ENCODE measurements at places on chromosomes 4 and X.

DNA sequence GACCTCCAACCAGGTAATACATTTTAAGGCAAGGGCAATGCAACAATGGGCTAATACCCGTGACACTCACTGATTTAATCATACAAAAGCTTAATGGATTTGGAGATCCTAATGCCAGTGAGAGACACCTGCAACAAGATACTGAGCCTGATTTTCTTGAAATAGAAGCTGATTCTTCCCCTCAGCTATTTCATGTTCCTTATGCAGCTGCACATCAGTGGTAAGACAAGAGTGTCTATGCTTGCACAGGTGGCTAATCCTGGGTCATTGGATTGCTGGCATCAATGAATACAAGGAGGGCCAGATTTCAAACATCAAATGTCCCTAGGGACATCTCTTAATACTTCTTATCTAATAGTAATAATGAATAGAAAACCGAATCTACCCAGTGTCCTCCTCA lies 139.7 kb downstream of the PPARGC1A start:
- no peak for DNase-seq

- DNase-seq: no peak
These were observed 78.3 kb upstream of the IL2 start for GRCh38 chr4:122534776-122535175.

DNA sequence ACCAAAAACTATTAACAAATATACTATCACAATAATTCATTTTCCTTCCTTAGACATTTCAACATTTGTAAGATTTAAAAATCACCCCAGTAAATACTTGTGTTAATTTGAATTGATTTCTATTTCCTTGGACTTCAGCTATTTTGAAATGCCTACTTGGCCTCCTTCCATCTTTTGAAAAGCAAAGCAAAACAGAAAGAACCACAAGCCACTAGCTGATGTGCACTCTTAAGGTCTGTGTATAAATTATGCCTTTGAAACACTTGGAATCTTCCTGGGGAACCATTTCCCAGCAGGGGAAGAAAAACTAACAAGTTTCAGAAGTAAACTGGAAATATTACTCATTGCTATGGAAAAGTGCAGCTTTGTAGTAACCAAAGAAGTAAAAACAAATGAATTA lies 139.8 kb downstream of the CLCN4 start:
- DNase-seq: no peak

DNA sequence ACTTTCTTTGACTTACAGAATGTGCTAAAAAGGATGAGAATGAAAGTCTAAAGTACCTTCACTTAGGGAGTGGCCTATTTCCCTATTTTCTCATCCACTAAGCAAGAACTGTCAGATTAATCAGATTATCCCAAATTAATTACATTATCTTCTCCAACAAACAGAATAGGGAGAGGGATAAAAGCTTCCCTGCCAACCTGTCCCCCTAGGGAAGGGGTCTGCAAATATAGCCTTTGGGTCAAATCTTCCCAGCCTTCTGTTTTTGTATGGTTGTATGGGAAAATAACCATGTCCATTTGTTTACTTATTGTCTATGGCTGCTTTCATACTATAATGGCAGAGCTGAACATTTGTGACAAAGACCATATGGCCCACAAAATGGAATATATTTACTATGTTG lies 57.1 kb upstream of the USP38 start:
- no peak for DNase-seq

DNA sequence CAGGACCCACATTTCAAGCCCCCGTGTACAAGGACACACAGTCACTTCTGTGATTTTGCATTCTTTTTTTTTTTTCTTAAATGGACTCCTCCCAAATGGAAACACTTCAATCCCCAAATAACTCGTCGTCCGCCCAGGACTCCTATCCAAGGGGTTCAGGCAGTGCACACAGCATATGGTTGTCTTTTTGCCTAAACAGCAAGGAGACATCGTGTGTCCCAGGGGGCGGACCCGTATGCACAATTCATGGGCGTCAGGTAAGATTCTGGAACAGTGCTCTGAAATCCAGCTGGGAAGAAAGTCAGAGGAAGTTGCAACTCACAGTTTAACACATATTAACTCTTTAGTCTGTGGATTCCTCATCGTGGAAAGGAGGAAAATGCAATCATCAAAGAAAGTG lies 231.3 kb downstream of the SHOX start:
- no peak for DNase-seq

GRCh38 chr4:169115144-169115896 lies 105.3 kb upstream of the CBR4 start:
- DNase-seq: no peak

- no peak for DNase-seq
These were observed at the start of gene GLOD5 for GRCh38 chrX:48761674-48762471. Gene GLOD5, plus strand, starts transcription at chrX:48761747. Its CDS starts 44 bp downstream, at chrX:48761791.

DNA sequence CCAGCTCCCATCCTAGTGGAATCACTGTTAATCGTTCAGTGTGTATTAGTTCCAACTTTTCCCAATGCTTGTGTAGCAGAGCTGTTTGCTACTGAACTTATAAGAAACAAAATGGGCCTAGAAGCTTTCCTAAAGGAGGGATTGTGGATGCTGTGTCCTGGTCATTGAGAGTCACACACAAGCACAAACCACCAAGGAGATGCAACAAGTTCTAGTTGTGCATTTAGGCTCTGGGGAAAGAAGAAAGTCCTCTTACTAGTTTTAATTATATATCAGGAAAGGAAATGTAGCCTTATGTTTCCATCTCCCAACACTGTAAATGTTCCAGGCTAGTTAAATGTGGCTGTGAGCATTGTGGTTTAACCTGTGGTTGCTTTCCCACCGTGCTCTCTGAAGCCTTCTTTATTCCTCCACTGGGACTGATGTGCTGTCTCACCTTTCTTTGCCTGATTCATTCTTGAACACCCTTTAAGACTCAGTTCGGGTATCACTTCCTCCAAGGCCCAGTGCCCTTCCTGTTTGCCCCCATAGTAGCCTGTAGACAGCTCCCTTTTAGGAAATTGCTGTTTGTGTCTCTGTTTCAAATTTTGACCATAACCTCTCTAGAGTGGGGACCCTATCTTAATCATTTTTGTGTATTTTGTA lies 34.3 kb downstream of the ATP10D start:
- no peak for DNase-seq

DNA sequence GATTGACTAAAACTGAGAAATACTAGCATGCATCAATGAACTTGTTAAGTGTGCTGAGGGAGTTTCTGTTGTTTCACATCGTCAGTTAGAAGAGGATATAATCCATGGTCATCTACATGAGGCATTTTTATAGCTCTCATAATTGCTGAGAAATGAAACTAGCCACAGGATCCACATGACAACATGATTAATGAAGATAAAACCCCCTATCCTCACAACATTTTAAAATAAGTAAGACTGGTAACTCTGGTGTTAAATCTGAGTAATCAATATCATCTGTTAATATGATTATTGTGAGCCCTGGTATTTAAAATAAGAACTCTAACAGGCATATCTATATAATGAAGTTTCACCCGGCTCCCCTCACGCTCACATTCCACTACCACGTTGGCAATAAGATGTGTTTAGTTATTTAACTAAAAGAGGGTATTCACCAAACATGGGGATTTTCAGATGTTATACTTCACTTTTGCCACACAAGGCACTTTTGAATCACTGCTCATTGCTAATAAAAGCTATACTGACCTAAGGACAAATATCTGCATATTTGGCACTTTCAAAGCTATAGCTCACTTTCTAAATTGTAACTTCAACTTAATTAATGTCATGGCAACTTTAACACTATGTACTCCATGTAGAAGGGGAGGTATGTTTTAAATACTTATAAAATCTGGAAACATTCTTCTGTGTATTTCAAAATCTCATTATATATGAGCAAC lies 6.7 kb downstream of the UNC5C start:
- no peak for DNase-seq

DNA sequence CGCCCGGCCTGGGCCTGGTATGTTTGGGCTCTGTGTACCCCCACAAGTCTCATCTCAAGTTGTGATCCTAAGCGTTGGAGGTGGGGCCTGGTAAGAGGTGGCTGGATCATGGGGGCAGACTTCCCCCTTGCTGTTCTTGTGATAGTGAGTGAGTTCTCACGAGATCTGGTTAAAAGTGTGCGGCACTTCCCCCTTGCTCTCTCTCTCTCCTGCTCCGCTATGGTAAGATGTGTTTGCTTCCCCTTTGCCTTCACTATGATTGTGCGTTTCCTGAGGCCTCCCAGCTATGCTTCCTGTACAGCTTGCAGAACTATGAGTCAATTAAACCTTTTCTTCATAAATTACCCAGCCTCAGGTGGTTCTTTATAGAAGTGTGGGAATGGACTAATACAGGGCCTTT lies 53.0 kb downstream of the CHST7 start:
- no peak for DNase-seq

DNA sequence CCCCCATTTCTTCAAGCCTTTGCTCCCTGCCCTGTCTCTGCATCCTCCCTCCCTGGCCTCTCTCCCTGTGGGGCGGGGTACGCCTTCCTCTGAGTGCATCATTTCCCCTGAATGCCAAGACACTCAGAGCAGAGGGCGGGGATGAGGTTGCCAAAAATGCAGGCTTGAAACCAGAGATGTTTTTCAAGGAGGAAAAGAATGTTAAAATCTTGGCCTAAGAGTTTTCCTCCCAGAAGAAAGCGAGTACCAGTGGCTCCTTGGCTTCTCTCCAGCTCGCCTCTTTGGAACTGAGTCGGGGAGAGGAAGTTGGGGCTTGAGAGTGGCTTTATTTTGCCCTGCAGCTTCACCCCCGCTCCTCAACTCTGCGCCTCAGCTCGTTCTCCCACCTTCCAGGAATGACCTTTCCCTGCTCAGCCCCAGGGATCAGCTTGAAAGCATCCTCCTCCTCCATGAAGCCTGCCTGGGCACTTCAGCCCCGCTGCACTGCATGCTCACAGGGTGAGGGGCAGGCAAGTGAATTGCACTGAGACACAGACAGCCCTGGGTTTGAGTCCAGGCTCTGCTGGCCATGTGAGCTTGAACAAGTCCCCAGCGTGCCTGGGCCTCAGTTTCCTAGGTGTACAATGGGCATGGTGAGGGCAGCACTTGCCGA lies 57.5 kb upstream of the SORCS2 start:
- DNase-seq: no peak

- DNase-seq: peak; percentile 2
These were observed 52.5 kb downstream of the LINC00632 start for GRCh38 chrX:140762061-140762460.

- no peak for DNase-seq
These were observed 26.3 kb upstream of the PDS5A start for GRCh38 chr4:40003986-40004385.

GRCh38 chr4:17854036-17854435 lies 43.3 kb downstream of the NCAPG start:
- DNase-seq: no peak

DNA sequence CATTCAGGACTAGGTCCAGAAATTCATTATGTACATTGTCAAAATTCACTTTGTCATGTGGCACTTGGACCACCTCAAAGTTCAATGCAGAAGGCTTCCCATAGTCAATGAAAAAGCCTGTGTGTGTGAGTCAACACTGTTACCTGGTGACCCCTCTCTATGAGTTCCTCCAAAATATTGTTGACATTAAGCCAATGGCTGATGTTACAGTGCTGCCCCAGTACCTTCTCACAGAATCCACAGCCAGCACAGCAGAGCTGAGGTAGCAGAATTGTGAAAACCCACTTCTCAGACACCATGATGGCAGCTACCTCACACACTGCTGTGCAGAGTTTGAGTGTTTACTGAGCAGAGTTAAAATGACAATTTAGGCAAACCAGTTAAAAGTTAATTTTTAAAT lies 22.4 kb upstream of the UGT2B4 start:
- DNase-seq: no peak

- DNase-seq: no peak
These were observed 3.2 kb downstream of the CASP3 start for GRCh38 chr4:184645904-184646610.

GRCh38 chr4:139441029-139441428 lies 12.9 kb upstream of the RAB33B start:
- no peak for DNase-seq

- DNase-seq: no peak
These were observed 4.3 kb upstream of the TSPAN5 start for GRCh38 chr4:98662626-98663225.

GRCh38 chr4:124867536-124867935 lies 155.0 kb upstream of the ANKRD50 start:
- no peak for DNase-seq

- peak; percentile 93 for DNase-seq
These were observed at the start of gene FGFR3 for GRCh38 chr4:1792832-1793495. Gene FGFR3, plus strand, starts transcription at chr4:1793293. Its CDS starts 642 bp downstream, at chr4:1793935.

GRCh38 chr4:168273838-168274237 lies 44.7 kb downstream of the DDX60 start:
- no peak for DNase-seq

DNA sequence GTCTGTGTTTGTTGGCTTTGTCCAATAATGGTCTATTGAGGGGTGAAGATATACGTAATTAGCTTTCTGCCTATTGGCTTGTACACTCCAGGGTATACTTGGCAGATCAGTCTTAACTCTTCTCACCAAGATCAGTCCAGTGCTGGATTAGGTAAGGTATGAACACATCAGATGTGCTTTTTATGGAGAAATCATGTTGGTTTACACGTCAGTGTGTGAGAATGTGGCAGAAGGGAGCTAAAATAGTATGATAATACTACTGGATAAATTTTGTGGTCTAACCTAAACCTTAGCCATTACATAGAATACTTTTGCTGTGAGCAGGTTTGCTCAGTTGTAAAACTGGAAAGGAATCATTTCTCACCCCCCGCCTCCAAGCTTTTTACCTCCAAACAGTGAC lies 4.2 kb downstream of the PDHA1 start:
- no peak for DNase-seq

DNA sequence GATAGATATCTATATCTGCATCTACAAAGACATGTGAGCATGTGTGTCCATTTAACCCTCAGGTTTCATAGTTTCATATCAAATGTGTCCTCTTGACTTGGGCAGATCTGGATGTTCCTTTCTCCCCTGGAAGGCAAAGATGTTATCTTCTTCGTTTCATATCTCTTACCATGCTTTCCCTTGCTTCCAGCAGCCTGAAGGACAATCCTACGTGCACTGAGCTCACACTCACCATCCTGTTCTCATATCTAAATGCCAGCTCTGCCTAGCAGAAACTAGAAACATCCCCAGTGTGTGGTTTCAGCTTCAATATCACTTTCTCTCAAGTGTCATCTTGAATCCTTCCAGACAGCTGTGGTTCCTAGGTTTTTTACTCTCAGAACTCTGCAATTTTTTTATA lies 66.2 kb downstream of the ZAR1 start:
- no peak for DNase-seq

GRCh38 chrX:81202456-81202819 lies 536 bp downstream of the SH3BGRL start:
- DNase-seq: no peak

DNA sequence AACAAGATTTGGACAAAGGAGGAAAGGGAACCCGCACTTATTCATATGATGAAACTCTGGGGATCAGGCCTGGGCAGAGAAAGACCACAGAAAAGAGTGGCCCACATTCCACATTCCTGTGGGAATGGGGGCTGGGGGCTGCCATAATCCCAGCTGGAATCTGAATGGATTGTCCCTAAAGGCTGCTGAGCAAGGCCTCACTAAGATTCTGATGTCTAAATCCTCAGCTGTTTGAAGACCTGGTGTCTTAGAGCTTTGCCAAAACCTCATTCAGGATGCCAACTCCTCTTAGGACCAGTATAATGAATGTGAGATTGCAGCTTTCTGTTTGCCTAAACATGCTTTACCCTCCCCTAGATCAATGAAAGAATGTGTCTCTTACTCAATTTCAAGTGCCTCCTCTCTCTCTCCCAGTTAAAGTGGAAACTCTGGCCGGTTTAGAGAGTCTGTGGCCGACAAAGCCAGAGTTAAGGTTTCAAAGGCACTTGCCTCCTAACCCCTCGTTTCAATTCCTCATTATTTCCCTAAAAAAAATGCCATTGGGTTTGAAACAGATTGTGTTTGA lies 33.3 kb upstream of the GPC4 start:
- no peak for DNase-seq

- no peak for DNase-seq
These were observed 28.6 kb upstream of the KIAA0232 start for GRCh38 chr4:6753891-6754290.

All from GM12891 (cell line).